ENCODE measurements at places on chromosomes 6 and 20. TPM values are rescaled to one million over a fixed set of nuclear protein-coding genes. Genes with fewer than 3 reads are reported as not detected.

GRCh38 chr20:42959996-42960395, 229.7 kb downstream of the PTPRT start:
- DNase-seq = no peak

- DNase-seq = peak; percentile 54
Observed at GRCh38 chr6:127420556-127420955, 38.6 kb downstream of the KIAA0408 start.

The RHAG gene
- total RNA-seq = 0.60 TPM

DNA sequence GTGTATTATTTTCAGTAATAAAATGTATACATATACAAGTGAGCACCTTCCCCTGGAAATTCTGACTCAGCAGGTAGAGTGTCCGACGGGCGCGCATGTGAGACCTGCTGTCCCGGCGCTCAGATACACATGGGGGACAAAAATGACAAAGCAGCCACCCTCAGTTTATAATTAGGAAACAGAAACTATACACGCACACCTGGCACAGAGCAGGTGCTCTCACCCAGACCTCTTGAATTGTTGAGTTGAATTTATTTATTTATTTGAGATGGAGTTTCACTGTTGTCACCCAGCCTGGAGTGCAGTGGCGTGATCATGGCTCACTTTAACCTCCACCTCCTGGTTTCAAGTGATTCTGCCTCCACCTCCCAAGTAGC, 180.4 kb downstream of the ZDHHC14 start:
- no peak for DNase-seq

DNA sequence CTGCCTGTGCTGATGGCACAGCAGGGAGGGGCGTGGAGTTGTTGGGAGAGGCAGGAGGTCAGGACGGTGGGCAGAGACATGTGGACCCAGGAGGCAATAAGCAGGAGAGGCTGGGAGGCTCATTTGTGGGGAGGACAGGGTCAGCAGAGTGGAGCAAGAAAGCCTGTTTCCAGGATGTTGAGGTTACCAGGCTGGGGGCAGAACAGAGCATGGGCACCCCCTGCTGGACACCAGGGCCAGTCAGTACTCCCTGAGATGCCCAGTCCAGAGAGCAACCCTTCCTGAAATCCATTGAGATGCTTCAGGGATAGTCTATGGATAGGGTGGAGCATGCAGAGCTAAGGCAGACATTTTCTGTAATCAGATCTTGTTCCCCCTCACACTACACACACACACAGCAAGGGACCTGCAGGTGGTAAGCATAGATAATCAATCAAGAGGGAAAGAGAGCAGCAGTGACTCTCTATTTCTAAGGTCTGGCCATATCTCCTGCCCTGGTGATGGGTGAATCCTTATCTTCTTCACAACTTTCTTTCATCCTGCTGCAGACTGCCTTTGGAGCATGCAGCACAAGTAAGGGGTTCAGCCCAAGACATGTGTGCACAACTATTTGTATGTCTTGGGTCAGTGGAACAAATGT, 41.7 kb downstream of the MOCS1 start:
- DNase-seq = peak; percentile 74

DNA sequence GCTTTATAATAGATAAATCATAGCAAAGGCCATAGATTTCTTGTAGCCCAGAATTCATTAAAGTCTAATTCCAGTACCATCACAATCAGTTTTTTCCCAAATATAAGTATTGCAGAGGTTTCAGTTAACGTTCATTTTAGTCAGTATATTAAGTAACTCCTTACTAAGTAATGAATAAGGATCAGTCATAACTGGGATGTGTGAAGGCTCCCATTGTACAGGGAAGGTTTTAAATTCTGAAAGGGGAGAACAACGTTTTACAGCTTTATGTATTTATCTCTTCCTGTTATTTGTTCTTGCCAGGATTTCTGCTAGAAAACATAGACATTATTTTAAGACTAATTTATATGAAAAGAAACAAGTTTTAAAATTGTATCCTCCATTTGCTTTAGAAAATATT, 215.5 kb upstream of the LAMP5 start:
- no peak for DNase-seq

- DNase-seq = no peak
Observed at GRCh38 chr20:1448081-1448620, 18.5 kb downstream of the NSFL1C start.

GRCh38 chr6:52547647-52548352, 29.1 kb downstream of the TRAM2 start:
- DNase-seq = no peak

DNA sequence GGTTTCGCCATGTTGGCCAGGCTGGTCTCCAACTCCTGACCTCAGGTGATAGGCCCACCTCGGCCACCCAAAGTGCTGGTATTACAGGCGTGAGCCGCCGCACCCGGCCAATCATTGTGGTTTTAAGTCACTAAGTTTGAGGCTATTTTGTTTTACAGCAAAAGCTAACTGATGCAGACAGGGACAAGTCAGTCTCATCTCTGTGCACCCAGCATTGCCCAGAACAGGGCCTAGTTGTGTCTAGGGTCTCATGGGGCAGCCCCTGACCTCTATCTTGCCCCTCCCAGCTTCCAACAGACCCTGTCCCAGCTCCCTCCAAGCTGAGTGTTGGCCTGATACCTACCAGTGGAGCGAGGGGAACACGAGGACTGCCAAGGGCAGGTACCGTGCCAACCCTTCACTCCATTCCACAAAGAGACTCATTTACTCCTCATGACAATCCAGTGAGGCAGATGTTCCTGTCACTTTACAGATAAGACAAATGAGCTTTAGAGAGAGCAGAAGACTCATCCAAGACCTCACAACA, 8.9 kb upstream of the RBCK1 start:
- DNase-seq = no peak

- peak; percentile 13 for DNase-seq
Observed at GRCh38 chr20:62740286-62741141, 31.9 kb downstream of the NTSR1 start.

DNA sequence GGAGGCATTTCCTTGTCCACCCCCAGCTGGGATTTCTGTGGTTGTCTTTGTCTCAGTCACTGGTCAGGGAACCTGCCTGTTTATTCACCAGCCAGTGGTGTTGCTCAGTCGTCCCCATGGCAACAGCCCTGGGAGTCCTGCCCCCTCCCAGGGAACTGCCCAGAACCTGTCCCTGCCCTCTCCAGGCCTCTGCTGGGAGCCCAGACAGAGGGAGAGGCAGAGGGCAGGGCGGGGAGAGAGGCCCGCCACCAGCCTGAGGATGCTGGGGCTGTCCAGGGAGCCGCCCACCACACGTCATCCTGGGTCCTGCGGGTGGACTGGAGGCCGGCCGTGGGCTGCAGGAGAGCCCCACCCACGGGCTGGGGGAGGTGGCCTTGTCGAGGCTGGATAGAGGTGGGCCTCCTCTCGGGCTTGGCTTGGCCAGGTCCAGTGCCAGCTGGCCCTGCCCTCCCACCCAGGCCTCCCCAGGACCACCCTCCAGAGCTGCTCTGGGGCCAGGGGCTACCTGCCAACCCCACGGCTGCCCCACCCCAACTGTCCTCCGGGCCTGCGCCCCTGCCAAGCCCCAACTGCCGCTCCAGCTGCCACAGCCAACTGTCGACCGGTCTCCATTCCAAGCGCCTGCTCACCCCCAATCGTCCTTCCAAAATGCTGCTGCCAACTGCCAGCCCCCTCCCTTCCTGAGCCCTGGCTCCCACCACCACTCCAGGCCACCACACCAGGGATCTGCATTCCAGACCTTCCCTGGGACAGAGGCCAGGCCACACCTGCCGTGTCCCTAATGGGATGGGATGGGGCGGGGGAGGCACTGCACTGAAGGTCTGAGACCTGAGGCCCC, 4.2 kb upstream of the ZBTB46 start:
- peak; percentile 88 for DNase-seq

DNA sequence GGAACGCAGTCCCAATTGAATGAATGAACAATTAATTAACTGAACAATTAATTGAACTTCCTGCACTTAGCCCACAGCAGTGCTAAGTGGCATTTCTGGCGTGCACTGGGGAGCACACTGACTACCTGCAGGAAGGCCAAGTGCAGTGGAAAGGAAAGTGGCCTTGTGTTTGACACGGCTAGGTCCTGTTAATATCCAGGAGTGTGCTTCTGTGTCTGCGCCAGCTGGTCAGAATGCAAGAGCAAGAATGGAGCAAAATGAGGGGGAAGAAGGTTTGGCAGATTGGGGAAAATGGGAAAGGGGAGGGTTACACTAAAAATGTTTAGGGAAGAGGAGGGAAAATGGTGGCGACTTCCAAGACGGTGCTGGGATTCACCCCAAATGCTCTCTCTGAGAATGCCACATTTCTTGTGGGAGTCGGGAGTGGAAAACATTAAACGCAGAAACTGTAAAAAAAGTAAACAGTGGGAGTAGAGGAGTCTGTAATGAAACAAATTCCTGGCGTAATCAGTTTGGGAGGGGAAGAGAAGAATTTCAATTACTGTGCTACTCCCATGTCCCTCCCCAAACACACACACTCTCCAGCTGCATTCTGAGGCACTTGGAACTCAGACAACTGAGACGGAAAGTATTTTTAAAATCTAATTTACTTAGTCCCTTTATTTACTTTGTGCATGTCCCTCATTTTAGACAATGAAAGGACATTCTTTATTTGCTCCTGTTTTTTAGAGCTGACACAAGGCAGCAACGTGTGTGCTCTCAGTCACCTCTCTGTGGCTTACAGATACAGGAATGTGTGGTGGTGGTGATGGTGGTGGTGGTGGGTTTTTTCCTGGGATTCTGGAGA, 64.1 kb downstream of the CLIC5 start:
- DNase-seq = no peak

The CCN6 gene
- not detected for total RNA-seq

- peak; percentile 90 for DNase-seq
Observed at GRCh38 chr6:2634139-2634964, 116.4 kb downstream of the MYLK4 start.

The FUCA2 gene
- 55.4 TPM for total RNA-seq

DNA sequence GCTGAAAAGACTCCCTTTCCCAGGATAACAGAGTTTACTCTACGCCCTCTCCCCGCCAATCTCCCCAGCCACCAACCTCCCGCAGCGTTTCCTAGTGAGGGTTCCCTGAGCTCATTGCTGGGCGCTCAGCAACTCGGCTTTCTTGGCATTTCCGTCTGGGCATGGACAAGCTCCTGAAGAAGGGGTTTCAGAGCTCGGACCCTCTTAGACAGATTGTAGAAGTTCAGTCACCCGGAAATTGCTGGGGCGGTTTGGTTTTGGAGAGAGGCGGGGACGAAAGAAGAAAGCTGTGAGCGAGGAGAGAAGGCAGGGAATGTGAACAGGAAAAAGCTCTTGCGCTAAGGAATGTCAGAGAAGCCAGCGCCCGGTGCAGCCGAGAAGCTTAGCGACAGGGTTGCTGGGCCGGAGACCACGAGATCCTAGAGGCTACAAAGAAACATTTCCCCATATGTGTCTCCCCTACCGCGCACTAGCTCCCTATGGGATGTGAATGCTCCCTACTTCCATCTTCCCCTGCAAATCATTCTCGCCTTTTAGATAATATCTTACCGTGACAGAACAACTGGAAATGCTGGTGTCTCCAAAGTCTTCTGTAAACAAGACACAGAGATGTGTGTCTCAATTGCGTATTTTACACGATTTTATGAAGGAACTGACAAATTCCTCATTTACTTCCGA, 15.8 kb downstream of the POM121L2 start:
- peak; percentile 73 for DNase-seq

The JAG1 gene
- total RNA-seq = 38.3 TPM

The TSBP1 gene
- total RNA-seq = not detected

DNA sequence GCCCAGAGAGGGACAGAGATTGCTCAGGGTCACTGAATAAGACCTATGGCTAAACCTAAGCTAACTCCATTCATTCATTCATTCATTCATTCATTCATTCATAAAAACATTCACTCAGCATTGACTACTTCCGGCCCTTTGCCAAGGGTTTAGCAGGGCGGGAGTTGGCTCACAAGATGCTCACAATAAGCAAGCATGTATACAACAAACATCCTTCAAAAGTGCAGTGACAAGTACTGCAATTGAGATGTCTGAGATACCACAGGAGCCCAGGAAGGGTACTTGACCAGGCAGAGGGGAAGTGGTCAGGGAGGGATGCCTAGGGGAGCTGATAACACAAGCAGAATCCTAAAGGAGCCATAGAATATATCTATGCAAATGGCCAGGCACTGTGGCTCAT, 18.2 kb upstream of the KIAA1755 start:
- no peak for DNase-seq

All from WTC11 (cell line).